ENCODE measurements at places on chromosomes 3 and 15.
A peak's percentile ranks its signal among the peaks of the same experiment; 100 is the strongest.

DNA sequence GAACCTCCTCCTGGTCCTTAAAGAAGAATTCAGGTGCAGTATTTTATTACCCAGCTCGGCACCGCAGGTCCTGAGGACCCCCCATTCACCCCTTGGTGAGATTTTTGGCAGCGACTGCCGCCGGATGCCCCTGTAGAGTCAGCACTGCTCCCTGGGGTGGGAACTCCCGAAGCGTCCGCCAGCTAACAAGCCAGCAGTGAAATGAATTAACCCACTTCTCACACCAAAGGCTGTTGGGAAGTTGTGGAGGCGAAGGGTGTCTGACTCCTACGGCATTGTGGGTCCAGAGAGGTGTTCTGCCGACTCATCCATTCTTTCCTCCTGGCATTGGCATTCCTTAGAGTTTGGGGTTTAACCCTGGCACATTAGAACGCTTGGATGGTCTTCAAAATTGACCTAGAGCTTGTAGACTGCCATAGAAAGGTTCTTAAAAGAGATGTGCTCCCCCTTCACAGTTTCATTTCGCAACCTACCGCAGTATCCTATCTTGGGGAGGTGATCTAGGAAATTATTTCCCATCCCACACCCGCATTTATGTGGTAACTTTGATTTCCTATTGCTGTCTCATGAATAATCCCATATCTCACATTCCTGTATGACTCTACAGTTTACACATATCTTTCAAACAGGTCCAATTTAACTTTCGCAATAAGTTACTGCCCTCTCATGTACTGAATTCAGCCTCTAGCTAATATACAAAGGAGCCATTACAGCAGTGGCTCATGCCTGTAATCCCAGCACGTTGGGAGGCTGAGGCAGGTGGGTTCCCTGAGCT is 879 bp upstream of the EIF5A2 start:
- DNase-seq, result no peak

- DNase-seq, result no peak
These were observed 80.3 kb downstream of the CPN2 start for GRCh38 chr3:194270627-194271459.

GRCh38 chr3:189188466-189188865 is 16.7 kb downstream of the TPRG1 start:
- no peak for DNase-seq

DNA sequence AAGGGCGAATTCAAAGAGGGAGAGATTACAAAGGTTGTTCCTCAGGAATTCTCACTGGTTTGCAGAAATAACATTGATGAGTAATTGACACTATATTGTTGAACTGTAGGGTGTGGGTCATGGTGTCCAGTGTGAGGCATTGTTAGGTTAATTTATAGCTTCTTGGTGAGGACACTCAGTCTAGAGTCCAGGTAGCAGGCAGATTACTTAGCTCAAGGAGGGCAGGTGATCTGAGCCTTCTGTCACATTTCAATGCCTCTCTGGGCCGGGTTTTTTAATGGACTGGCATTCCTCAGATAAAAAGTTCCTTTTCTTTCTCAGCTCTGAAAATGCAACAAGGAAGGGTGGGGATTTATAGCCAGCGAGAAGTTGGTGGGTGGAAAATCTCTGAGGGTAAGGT is 194.2 kb upstream of the PROK2 start:
- DNase-seq, result no peak

- peak; percentile 58 for DNase-seq
These were observed 131.6 kb downstream of the AQP9 start for GRCh38 chr15:58269455-58270414.

DNA sequence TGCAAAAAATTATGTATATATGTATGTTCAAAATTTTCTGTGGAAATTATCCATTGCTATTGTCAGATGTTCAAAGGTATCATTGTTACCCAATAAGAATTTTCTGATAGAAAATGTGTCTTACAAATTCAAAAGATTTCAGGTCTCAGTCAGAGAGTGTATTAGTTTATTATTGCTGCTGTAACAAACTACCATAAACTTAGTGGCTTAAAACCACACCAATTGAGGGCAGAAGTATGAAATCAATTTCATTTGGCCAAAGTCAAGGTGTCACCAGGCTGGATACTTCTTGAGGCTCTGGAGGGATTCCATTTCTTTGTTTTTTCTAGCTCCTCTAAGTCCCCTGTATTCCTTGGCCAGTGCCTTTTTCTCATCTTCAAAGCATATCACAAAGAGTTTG is 914.4 kb upstream of the ROBO1 start:
- no peak for DNase-seq

- DNase-seq, result no peak
These were observed 383.4 kb downstream of the MECOM start for GRCh38 chr3:169280010-169280585.

- no peak for DNase-seq
These were observed 339.7 kb upstream of the RASGRP1 start for GRCh38 chr15:38904298-38904697.

DNA sequence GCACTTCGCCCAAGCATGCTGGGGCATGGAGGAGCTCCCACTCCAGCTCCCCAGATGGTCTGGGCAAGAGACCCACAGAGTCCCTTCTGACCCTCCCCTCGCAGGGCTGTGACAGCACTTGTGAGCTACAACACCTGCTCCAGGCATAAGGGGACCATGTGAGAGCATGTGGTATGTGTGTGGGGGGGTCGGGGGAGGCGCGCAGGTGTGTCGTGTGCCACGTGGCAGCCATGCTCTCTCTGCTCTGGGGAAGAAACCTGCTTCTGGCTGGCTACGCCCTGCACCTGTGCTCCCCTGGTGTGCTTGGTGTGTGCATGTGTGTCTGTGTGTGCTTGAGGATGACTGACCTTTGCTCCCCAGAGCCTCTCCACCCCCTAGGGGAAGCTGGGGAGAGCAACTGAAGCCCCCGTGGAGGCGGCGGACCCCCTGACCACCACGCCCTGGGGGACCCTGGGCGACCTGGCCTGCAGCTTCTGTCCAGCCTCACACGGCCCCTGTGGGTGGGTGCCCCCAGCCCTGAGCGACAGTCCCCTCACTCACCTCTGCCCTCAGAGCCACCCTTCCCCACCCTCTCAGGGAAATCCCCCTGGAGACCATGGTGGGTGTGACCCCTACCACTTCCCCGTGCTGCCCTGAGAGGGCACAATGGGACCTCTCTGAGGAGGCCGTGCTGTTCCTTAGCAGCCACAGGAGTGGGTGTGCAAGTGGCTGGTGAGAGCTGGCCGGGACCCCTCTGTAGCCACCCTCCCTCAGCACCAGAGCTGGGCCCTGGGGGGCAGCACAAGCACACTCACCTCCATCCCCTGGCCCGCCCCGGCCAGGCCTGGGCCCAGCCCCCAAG is 16.6 kb upstream of the SEC13 start:
- DNase-seq, result no peak

DNA sequence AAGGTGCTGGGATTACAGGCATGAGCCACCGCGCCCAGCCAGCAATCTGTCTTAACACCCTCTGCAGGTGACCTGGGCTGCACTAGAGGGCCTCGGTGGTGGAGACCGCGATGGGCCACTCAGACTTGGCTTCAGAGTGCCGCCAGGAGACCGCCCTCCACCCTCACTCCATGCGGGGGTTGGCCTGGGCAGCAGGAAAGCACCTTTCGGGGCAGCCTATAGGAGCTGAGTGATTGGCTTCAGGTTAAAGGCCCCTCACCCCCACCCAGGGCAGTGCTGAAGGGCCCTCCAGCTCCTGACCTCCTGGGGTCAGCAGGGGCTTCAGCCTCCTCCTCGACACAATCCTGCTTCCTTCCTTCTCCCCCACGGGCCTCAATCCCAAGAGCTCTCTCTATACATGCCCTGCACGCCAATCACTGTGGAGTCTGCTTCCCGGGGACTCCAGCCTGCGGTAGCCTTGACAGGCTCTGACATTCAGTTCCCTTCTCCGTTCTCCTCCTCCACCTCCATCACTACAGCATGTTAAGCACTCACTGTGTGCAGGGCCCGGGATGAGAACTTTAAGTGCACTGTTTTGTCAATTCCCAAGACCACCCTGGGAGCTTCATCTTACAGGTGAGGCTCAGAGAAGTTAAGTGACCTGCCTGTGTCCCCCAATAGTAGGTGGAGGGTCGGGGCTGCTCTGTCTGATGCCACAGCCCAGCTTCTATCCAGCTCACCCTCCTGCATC is 225.3 kb downstream of the XXYLT1 start:
- DNase-seq, result no peak

- DNase-seq, result no peak
These were observed 1.4 kb downstream of the C3orf22 start for GRCh38 chr3:126557415-126557745.

Measured in CD4-positive, alpha-beta T cell treated with Interleukin-10 for 1 hour (primary cell).